ENCODE measurements at places on chromosomes 12 and 14. TPM values are rescaled to one million over a fixed set of nuclear protein-coding genes. Genes with fewer than 3 reads are reported as not detected.

DEPDC4 gene
- polyA plus RNA-seq, result 1.1 TPM

DNA sequence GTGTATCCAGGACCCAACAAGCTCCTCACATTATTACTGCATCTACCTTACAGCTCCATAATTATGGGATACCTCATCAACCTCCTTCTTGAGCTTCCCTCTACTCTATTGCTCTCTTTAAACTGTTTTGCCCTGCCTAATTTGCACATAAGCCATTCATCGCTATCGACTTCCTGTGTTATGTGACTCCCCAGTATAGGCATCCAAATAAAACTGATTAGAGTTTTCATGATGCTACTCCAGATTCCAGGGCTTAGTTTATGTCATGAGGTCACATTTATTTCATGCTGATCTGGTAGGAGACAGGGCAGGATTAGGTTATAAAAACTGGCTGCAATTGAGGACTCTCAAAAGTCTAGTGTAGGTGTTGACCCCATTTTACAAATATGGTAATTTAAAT is 569.9 kb upstream of the MGAT4C start:
- H3K36me3 ChIP-seq, result no peaks in the 10 kb centered on the region
- H3K27me3 ChIP-seq, result no peaks in the 10 kb centered on the region
- no peaks in the 10 kb centered on the region for H3K4me1 ChIP-seq
- no peak overlapping the region for H3K27ac ChIP-seq
- no peak overlapping the region for H3K4me3 ChIP-seq
- DNase-seq, result no peak

DNA sequence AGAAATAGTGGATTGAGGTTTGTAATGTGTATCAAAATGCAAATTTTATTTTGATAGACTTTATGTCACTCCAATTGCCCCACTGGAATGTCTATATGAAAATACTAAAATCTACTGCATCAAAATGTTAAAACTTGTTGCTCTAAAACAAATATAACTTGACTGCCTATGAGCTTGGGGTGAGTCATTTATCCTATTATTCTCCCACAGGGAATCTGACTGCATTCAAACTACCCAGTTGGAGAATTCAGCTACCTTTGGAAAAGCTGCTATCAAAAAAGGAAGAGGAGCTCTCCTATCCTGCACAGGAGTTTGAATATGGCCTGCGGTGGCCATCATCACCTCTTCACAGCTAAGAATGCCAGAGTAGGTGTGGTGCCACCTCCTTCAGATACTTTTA is 173.1 kb downstream of the KLHL28 start:
- DNase-seq, result no peak
- H3K27me3 ChIP-seq, result no peaks in the 10 kb centered on the region
- no peak overlapping the region for H3K4me3 ChIP-seq
- H3K27ac ChIP-seq, result no peak overlapping the region
- no peaks in the 10 kb centered on the region for H3K36me3 ChIP-seq
- no peaks in the 10 kb centered on the region for H3K4me1 ChIP-seq

SLC7A8 gene
- polyA plus RNA-seq, result 20.1 TPM

USP44 gene
- polyA plus RNA-seq, result 0.27 TPM

CCDC177 gene
- 0.01 TPM for polyA plus RNA-seq

HCAR1 gene
- not detected for polyA plus RNA-seq

DNA sequence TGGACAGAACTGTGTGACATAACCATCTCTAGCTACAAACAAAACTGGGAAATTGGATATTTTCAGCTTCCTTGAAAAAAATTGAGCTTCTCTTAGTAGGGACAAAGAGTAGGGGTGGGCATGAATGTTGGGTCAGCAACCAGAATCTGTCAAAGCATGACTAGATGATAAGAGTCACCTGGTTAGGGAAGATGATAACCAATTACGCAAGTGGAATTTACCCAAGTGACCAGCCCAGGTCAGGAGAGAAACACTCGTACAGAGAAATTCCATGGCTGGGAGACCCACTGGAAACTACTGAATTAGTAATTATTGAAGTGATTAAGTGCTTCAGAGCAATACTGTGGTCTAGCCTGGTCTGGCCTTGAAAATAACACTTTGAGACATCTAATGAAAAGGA is 36.3 kb upstream of the C12orf75 start:
- peak overlapping the region; percentile 31 for H3K27ac ChIP-seq
- H3K4me1 ChIP-seq, result no peaks in the 10 kb centered on the region
- no peaks in the 10 kb centered on the region for H3K27me3 ChIP-seq
- H3K36me3 ChIP-seq, result no peaks in the 10 kb centered on the region
- DNase-seq, result peak; percentile 44

DNA sequence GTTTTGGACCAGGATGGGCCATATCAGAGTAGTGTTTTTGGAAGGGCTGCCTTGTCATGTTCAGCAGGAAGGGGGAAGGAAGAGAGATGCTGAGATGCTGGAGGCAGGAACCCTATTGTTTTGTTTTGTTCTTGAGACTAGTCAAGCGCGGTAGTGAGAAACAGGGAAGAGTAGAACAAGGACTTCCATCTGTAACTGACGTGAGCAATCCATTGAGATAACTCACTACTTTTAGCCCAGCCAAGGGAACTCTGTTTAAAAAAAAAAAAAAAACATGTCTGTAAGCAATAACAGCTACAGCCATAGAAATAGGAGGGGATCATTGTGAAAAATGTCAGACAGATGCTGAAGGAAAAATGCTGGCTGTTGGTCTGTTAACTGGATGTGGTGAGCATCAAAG is 34.0 kb downstream of the CD9 start:
- H3K4me3 ChIP-seq, result no peak overlapping the region
- H3K36me3 ChIP-seq, result peaks cover 71% of the 10 kb centered on the region
- no peak for DNase-seq
- H3K27me3 ChIP-seq, result no peaks in the 10 kb centered on the region
- peak overlapping the region; percentile 9 for H3K27ac ChIP-seq

DNA sequence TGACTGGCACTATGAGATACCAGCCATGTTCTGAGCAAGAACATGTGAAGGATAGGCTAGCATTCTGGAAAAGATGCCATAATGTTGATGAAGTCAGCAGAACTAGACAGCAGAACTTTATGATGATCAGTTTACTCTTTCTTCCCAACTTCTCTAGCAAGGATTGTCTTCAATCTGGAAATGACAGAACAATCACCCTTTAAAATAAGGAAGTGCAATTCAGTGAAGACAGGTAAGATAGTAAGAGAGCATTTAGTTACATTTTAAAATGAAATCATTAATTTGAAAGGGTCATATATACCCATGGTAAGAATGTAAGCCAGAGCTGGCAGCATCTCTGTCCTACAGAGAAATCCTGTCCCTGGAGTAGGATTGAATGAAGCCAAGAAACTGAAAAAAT is 66.0 kb upstream of the C12orf71 start:
- H3K4me1 ChIP-seq, result no peaks in the 10 kb centered on the region
- no peaks in the 10 kb centered on the region for H3K27me3 ChIP-seq
- no peaks in the 10 kb centered on the region for H3K36me3 ChIP-seq
- no peak overlapping the region for H3K27ac ChIP-seq

DNA sequence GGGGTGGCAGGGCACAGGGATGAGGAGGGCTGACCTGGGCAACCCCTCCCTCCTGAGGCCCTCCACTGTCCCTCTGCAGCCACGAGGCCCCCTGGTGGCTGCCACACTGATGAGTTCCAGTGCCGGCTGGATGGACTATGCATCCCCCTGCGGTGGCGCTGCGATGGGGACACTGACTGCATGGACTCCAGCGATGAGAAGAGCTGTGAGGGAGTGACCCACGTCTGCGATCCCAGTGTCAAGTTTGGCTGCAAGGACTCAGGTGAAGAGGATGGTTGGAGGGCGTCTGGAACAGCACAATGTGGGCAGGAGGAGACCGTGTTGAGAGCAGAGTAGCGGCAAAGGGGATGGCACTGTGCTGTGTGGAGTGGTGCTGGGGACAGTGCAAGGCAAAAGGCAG is 25.7 kb upstream of the LRP1-AS start:
- H3K27ac ChIP-seq, result no peak overlapping the region
- H3K4me3 ChIP-seq, result no peak overlapping the region
- no peaks in the 10 kb centered on the region for H3K27me3 ChIP-seq
- H3K4me1 ChIP-seq, result no peaks in the 10 kb centered on the region
- peaks cover 97% of the 10 kb centered on the region for H3K36me3 ChIP-seq

GRCh38 chr12:116642106-116642505 is 82.9 kb downstream of the MAP1LC3B2 start:
- no peaks in the 10 kb centered on the region for H3K36me3 ChIP-seq
- peaks cover 3% of the 10 kb centered on the region for H3K4me1 ChIP-seq
- no peak for DNase-seq
- H3K27me3 ChIP-seq, result no peaks in the 10 kb centered on the region
- H3K27ac ChIP-seq, result no peak overlapping the region

FAM90A1 gene
- polyA plus RNA-seq, result 0.27 TPM

GRCh38 chr12:1956716-1957115 is 38.3 kb upstream of the CACNA2D4 start:
- H3K27ac ChIP-seq, result no peak overlapping the region
- H3K36me3 ChIP-seq, result peaks cover 7% of the 10 kb centered on the region
- no peak overlapping the region for H3K4me3 ChIP-seq
- DNase-seq, result no peak
- no peaks in the 10 kb centered on the region for H3K4me1 ChIP-seq

DNA sequence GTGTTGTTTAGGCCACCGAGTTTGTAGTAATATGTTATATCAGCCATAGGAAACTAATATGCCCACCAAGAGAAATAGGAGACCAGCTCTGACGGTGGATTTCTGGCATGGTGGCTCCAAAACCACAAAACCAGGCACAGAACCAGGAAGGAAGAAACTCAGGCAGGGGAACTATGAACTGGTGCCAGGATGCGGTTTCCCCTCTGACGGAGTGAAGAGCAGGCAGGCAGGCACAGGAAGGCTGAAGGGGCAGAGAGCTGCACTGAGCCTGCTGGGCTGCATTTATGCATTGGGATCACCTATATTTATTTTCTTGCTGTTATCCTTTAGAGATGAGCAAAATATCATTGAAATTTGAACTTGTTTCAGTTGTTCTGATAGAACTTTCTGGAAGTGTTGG is 479.4 kb downstream of the VRK1 start:
- H3K27ac ChIP-seq, result no peak overlapping the region
- no peak overlapping the region for H3K4me3 ChIP-seq
- peaks cover 10% of the 10 kb centered on the region for H3K27me3 ChIP-seq

GRCh38 chr12:6507102-6507998 is 13.4 kb downstream of the NCAPD2 start:
- no peak overlapping the region for H3K27ac ChIP-seq
- no peak for DNase-seq
- H3K4me3 ChIP-seq, result no peak overlapping the region
- H3K4me1 ChIP-seq, result no peaks in the 10 kb centered on the region

- H3K27ac ChIP-seq, result no peak overlapping the region
- H3K36me3 ChIP-seq, result no peaks in the 10 kb centered on the region
- no peak overlapping the region for H3K4me3 ChIP-seq
- no peaks in the 10 kb centered on the region for H3K27me3 ChIP-seq
These were observed 12.5 kb downstream of the PACS2 start for GRCh38 chr14:105326891-105327694.

DNA sequence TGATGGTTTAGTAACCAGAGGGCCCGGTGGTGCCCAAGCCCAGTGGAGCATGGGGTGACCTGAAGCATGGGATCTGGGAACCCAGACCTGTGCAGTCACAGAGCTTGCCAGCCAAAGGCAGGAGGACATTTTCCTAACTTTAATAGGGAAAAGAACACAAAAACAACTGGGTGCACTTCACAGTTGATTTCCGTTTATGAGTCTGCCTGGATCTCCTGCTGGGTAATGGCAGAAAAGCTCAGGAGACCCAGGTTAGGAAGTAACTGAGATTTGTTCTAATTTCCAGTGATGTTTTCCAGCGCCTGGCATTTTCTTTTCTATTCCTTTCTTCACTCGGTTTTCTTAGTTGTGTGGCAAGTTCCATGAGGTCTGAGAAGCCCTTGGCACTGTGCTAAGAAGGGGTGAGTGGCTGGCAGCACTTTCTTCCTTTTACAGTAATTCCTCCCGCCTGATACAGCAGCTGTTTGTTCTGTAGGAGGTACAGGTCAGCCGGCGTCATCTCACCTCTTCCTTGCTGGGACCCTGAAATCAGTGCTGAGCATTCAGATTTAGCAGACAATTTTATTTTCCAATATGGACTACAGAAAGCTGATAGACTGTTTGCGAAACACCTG is 5.1 kb downstream of the CACNA1C start:
- no peak overlapping the region for H3K27ac ChIP-seq
- H3K36me3 ChIP-seq, result no peaks in the 10 kb centered on the region
- no peak overlapping the region for H3K4me3 ChIP-seq
- DNase-seq, result no peak
- H3K4me1 ChIP-seq, result no peaks in the 10 kb centered on the region

CFAP54 gene
- 0.10 TPM for polyA plus RNA-seq

CMA1 gene
- polyA plus RNA-seq, result not detected

GRCh38 chr14:100299238-100299560 is 7.0 kb downstream of the SLC25A29 start:
- H3K27me3 ChIP-seq, result no peaks in the 10 kb centered on the region
- peaks cover 29% of the 10 kb centered on the region for H3K36me3 ChIP-seq
- no peak overlapping the region for H3K27ac ChIP-seq

STX2 gene
- 3.2 TPM for polyA plus RNA-seq

- no peak overlapping the region for H3K4me3 ChIP-seq
- no peak overlapping the region for H3K27ac ChIP-seq
- no peaks in the 10 kb centered on the region for H3K27me3 ChIP-seq
- DNase-seq, result no peak
- H3K4me1 ChIP-seq, result no peaks in the 10 kb centered on the region
These were observed 29.7 kb downstream of the A2ML1 start for GRCh38 chr12:8852119-8852518.

GRCh38 chr12:109359131-109359690 is 11.5 kb downstream of the MYO1H start:
- H3K4me3 ChIP-seq, result no peak overlapping the region
- no peak overlapping the region for H3K27ac ChIP-seq
- H3K4me1 ChIP-seq, result no peaks in the 10 kb centered on the region
- no peaks in the 10 kb centered on the region for H3K27me3 ChIP-seq
- DNase-seq, result no peak

ACOT6 gene
- polyA plus RNA-seq, result 0.54 TPM

- H3K4me3 ChIP-seq, result no peak overlapping the region
- H3K27ac ChIP-seq, result no peak overlapping the region
- peaks cover 40% of the 10 kb centered on the region for H3K36me3 ChIP-seq
- peaks cover 23% of the 10 kb centered on the region for H3K4me1 ChIP-seq
These were observed 2.2 kb downstream of the P3H3 start for GRCh38 chr12:6830286-6830890.

DNA sequence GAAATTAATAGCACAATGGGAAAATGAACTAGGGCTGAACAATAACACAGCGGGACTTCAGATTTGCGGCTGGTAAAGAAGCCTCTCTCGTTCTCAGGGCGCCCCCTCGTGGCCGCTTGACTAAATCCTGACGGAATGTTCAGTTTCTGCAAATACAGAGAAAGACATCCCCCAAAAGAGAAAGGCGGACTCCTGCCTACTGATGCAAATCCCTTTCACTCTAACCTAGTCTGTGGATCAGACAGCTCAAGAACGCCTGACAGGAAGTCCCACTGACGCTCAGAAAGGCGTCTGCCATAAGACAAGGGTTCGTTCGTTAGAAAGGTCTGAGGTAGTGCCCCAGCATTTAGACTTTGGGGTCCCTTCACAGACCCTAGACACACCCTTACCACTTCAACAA is 2.5 kb downstream of the NUAK1 start:
- DNase-seq, result peak; percentile 73
- H3K36me3 ChIP-seq, result no peaks in the 10 kb centered on the region
- peak overlapping the region; percentile 8 for H3K27ac ChIP-seq
- H3K27me3 ChIP-seq, result peaks cover 9% of the 10 kb centered on the region
- H3K4me3 ChIP-seq, result no peak overlapping the region

ADSS1 gene
- polyA plus RNA-seq, result 3.6 TPM

KRT82 gene
- not detected for polyA plus RNA-seq
